ENCODE measurements at places on chromosomes 7 and 10. TPM values are rescaled to one million over a fixed set of nuclear protein-coding genes. Genes with fewer than 3 reads are reported as not detected.

UNCX gene
- total RNA-seq, result not detected

PTPRZ1 gene
- total RNA-seq, result 9.8 TPM

EPO gene
- not detected for total RNA-seq

CFAP70 gene
- total RNA-seq, result 2.9 TPM

SPDYE9 gene
- not detected for total RNA-seq

FUOM gene
- total RNA-seq, result 16.6 TPM

MYO1G gene
- 0.15 TPM for total RNA-seq

All from MCF 10A (cell line).